NCI-H526 treated with DMSO at 0.1 percent for 48 hours (cell line): ENCODE measurements at places on chromosomes 2 and 18.
A peak's percentile ranks its signal among the peaks of the same experiment; 100 is the strongest.

- DNase-seq = no peak
These were observed 87.2 kb downstream of the EPAS1 start for GRCh38 chr2:46384457-46384815.

GRCh38 chr18:10057401-10057893 lies 143.6 kb downstream of the VAPA start:
- no peak for DNase-seq

DNA sequence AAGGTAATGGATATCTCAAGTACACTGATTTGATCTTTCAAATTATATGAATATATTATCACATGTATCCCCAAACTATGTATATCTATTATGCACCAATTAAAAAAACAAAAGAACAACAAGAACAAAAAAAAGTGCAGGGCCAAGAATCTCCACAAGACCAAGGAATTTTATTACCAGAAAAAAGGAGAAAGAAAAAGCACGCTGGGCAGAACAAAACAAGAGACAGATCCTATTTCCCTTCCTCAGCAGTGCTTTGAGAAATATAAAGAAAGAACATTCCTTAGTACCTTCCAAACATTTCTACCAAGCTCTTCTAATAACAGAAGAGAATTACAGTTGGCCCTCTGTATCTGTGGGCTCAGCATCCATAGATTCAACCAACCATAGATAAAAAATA lies 144.7 kb upstream of the CREB1 start:
- DNase-seq = no peak

GRCh38 chr2:147057892-147058490 lies 786.8 kb upstream of the ACVR2A start:
- no peak for DNase-seq

- peak; percentile 75 for DNase-seq
These were observed 2.1 kb upstream of the PCBP1 start for GRCh38 chr2:70084973-70085710.

GRCh38 chr2:69939722-69940121 lies 21.7 kb downstream of the ASPRV1 start:
- DNase-seq = no peak

GRCh38 chr2:8436585-8436984 lies 245.3 kb upstream of the ID2 start:
- DNase-seq = no peak

- DNase-seq = no peak
These were observed 172.2 kb upstream of the SETBP1 start for GRCh38 chr18:44508474-44508873.

DNA sequence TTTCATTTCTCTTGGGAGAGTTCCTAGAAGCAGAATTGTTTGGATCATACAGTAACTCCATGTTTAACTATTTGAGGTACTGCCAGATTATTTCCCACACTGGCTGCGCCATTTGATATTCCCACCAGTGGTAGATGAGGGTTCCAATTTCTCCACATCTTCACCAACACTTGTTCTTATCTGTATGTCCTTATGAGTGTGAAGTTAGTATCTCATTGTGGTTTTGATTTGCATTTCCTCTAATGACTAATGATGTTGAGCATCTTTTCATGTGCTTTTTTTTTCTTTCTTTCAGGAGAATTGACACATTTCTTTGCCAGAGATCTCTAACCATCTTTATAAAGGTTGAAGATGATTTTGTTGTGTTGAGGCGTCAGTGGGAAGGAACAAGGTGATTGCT lies 4.1 kb upstream of the MGAT5 start:
- DNase-seq = no peak

DNA sequence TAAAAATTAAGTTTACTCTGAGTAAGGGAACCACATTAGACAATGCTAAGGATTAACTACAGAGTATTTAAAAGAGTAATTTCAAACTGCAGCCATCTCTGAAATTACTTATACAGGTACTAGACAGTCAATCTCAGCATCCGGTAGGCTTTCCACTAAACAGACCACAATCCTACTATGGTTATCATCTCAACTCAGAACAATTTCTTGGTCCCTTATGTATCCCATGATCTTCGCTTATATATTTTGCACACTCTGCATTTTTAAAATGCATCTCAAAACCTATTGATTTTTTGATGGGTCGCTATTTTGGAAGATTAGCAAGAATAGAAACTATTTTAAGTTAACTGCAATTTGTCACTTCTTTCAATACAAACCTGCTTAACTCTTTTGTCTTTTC lies 1.4 kb downstream of the PPP4R1 start:
- peak; percentile 0 for DNase-seq

DNA sequence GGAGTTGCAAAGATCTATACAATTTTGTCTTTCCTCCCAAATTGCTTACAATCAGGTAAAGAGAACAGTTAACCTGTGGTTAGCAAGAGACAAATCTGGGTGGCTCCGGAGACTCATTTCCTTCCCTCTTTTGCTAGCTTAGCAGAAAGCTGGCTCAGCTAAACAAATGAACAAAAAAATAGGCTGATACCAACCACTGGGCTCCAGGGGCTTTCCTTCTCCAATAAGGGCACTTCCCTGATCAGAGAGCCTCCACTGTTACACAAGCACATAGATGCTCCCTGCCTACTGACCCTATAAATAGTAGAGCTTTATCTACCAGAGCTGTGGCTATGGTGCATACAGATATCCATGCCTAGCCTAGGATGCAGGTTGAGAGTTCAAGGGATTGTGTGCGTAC lies 90.1 kb upstream of the ARL5A start:
- DNase-seq = no peak

DNA sequence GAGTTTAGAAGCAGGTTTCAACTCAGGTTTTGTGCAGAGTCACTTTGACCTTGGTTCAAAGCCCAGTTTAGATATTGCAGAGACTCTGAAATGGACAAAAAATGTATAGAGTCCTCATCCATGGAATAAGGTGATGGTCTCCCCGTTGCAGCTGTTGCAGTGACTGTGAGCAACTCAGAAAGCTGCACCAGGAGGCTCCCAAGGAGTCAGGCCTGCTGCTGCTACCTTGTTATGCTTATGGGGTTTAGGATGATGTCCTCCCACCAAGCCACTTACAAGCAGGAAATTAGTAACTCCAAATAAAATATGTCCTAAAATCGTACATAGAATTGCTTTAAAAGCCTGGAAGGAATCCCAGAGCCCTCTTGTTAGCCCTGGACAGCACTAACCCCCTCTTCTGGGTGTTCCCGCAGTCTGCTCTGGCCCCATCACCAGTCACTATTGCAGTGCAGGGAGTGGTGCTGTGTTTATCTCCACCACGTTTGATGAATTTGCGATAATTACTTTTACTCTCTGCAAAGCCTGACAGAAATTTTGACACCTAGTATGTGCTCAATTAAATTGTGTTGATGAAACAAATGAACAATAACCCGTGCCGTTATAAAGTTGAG lies 189.0 kb downstream of the CNTNAP5 start:
- no peak for DNase-seq

DNA sequence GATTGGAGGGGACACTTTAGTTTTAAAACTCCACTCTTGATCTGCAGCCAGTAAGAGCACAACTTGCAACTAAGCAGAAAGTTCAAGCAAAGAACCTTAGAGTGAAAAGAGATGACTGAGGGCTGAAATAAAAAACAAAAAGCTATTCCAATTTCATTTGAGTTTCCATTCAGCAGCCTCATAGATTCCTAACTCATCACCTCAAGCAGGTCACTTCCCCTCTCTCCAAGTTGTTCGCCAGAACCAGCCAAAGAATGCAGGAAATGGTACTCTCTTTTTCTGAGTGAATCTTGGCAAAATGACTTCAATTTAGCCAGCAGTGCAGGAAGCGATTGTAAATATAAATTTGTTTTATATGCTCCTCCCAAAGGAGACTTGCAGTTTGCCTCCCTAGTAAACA lies 213.3 kb downstream of the SETBP1 start:
- DNase-seq = no peak

DNA sequence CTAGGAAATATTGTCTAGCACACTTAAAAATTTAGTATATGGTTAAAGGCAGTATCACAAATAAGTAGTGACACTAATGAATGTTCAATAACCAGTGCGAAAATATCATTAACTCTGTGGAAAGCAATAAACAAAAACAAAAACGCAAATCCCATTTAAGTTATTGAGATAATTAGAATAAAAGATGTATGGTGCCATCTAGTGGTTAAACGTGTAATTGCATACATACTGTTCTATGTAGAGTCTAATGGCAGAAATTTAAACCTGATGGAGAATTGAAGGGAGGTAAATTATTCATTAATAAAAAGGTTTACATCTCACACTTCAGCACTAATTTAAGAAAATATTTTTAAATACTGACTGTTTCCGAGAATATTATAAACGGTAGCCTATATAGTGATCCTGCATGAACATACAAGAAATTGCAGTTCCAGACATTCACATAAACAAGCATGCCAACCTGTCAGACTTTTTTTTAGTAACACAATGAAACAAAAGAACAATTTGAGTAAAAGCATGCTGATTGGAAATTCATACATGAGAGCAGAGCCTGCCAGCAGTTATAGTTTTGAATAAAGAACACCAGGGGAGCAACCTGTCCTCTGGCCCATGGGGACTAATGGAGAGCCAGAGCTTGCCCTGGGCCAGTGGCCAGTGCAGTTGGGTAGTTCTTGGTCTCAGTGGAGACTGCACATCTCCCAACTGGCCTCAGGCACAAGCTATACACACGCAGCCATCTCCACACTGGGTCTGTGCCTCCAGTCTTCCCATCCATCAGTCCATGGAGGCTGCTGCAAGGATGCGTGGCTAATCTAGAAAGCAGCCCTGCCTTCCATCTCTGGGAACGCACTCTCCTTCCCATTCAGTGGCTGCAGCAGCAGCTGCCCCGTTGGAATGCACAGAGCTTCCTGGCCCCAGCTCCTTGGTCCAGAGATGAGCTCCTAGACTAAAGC lies 28.0 kb downstream of the GCG start:
- DNase-seq = peak; percentile 39

DNA sequence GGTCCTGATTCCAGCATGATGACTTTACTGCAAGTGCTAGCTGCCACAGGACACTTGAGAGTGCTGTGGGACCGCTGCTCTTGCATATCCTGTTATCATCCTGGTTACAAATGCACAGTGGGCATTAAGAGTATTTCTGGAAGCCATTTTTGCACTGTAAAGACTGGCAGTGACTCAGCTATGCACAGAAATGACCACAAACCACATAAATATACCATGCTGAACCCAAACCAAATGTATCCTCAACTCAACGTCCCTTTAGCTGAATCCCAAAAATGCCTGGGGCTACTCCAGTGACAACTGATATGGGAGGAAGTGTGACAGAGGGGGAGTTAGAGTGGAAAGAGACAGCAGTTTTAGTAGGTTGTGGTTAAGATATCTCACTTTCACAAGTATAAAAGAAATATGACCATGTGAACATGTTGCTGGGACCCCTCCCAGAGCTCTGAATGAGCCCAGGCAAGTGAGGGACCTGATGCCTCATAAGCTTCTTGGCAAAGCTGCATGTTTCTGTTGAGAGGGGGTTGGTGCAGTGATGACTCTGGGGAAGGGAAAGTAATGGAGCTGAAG lies 37.3 kb downstream of the RHBDD1 start:
- DNase-seq = no peak

DNA sequence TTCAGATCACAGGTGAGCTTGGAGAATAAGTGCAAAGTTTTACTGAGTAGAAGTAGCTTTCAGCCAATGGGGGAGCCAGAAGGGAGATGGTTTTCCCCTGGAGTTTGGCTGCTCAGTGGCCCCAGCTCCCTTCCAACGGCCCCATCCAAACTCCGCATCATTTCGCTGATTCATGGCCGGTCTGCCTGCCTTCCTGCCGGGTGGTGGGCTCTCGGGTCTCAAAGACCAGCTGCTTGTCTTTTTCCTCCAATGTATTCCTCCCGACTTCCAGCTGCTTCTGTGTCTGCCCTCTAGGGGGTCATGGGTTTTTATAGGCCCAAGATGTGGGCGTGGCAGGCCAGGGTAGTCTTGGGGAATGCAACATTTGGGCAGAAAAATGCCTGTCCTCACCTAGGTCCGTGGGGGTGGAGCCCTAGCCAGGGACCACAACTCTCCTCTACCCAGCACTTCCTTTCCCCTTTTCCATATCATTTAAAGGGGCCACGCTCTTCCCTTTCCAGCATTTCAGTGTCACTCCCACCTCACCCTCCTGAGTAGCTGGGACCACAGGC lies 73.5 kb downstream of the MEX3C start:
- DNase-seq = no peak

GRCh38 chr2:237998530-237998929 lies 31.7 kb downstream of the UBE2F start:
- DNase-seq = no peak

DNA sequence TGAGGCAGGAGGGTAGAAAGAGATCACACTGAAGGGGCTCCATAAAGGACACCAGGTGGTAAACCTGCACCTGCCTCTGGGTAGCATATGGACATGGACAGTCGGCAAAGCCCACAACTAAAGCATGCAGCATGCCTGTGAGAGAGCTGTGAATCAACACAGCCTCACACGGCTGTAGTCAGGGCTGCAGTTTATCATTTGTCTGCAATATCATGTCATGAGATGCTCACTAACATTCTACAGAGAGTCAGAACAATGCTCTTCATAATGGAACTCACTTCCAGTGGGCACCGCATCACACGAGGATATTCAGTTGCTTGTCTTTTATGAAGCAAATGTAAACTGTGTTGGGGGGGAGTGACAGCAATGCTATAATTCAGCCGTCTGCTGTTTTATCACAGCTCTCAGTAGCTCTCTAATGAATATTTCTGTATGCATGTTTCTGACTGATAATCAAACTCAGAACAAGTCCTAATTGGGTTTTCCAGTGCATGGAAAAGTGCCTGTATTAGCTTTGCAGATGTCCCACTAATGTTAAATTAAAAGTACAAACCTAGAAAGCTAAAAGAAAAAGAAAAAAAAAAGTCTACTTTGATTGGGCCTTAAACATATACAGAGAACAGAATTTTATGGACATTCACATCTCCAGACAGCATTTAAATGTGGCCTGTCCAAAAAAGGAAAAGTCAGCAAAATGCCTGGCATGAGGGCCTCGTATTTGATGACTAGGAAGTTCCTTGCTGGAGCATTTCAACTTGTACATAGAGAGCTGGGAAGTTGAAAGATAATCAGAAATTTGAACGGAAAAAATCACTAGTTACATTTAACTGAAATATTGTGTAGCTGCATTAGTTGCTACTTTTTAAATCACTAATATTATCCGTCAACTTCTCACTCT lies 406.1 kb upstream of the SOX11 start:
- DNase-seq = no peak

GRCh38 chr2:39542523-39542922 lies 105.4 kb upstream of the MAP4K3 start:
- DNase-seq = peak; percentile 79

DNA sequence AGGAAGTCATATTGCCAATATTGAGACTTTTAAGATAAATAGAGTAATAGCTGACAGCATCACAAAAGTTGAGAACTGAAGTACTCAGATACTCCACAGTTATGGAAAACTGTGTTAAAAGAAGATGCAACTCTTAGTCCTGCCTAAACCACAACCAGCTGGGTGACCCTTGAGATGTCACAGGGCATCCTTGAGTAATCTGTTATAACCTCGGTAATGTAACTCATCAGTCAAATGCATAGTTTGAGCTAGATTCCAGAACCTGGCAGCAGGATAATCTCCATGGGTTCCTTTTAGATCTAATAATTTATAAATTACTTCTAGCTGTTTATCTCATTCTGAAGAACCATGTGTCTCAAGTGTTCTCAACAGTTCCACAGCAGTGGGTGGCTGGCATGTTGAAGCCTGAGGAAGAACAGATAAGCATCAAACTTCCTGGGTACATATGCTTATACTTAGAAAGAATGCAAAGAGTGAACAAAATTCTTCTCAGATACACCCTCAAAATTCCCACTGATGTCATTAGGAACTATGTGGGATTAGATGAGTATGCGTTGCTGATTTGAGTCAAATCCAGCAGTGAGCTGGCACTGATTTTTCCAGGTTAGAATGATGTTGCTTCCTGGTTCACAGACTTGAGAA lies 304.1 kb upstream of the ERBB4 start:
- no peak for DNase-seq
